Fibroblast of skin of left quadriceps (primary cell): ENCODE measurements at places on chromosomes 11 and 22.

GRCh38 chr11:10158461-10158860, 135.6 kb downstream of the SBF2 start:
- no peak for DNase-seq

GRCh38 chr11:68179847-68180246, 33.2 kb downstream of the KMT5B start:
- DNase-seq, result no peak

- DNase-seq, result no peak
These were observed 22.7 kb downstream of the ARFGAP3 start for GRCh38 chr22:42834177-42834949.

- no peak for DNase-seq
These were observed 1.1 kb downstream of the TM7SF2 start for GRCh38 chr11:65112546-65113360.

DNA sequence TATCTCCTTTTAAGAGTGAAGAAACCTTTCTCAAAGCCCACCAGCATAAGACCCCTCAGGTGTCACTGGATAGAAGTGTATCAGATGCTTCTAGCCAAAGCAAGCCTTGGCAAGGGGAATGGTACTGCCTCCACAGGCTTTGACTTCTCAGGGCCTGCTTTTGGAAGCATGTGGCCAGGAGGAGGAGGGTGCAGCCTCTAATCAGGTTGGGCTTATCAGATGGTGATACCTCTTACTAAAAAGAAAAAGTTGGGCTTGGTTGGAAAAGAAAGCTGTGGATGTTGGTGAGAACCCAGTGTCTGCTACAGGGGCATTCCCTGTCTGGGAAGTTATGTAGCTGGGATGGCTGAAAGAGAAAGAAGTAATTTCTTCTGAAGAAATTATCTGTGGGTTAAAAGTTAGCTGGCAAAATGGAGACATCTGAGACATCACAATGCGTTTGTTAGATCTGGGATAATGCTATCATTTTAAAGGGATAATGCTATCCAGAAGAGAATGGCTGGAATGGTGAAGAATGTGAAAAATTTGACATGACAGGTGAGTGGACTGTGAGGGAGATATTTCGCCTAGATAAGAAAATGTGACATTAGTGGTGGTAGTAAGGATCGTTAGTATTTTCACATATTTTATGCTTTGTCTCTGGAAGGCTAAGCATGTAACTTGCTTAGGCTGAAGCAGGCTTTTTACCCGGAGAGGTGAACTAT, 7.2 kb downstream of the APLP2 start:
- no peak for DNase-seq

DNA sequence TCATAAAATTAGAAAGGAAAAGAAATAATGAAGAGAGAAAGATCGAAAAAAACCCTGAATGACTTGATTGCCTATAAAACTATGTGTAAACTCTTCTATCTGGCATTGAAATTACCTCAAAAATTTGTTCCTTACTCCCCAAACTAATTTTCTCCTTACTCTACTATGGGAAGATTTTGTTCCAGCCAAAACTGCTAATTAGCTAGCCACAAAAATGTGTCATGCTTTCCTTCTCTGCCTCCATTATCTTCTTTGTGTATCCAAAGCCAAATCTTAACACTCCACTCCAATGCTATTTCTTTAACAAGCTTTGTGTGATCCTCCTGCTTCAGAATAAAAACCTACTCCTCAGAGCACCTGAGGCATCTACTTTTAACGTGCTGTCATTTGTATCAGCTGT, 831.2 kb downstream of the METTL15 start:
- no peak for DNase-seq
